SW 1271 (cell line): ENCODE measurements at places on chromosomes 3 and 15.

GRCh38 chr15:80733460-80733859, 38.4 kb downstream of the ABHD17C start:
- DNase-seq: no peak

DNA sequence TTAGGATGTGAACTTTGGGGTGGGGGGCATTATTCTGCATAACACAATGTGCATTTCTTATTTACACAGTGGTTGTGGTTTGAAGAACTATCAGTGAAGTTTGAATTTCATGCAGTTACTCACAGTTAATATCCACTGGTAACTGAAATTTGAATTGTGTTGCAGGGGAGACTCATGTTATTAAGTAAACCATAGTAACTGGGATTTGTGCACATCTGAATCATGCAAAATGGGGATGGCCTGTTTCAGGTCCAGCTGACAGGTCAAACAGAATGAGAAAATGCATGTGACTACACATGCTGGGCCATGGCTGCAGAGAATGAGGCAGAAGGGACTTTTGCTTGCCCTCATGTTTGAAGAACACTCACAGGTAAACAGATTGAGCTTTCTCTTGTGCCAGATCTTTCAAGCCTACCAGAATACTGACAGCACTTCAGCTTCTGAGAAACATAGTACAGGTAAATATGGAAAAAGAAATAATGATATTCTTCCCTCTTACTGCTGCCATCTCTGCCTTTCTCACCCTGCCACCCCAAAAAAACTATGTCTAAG, 115.0 kb downstream of the POLQ start:
- DNase-seq: no peak

- no peak for DNase-seq
Observed at GRCh38 chr3:88434001-88434400, 284.2 kb downstream of the C3orf38 start.

- DNase-seq: no peak
Observed at GRCh38 chr3:37956723-37957538, 33.7 kb upstream of the VILL start.

DNA sequence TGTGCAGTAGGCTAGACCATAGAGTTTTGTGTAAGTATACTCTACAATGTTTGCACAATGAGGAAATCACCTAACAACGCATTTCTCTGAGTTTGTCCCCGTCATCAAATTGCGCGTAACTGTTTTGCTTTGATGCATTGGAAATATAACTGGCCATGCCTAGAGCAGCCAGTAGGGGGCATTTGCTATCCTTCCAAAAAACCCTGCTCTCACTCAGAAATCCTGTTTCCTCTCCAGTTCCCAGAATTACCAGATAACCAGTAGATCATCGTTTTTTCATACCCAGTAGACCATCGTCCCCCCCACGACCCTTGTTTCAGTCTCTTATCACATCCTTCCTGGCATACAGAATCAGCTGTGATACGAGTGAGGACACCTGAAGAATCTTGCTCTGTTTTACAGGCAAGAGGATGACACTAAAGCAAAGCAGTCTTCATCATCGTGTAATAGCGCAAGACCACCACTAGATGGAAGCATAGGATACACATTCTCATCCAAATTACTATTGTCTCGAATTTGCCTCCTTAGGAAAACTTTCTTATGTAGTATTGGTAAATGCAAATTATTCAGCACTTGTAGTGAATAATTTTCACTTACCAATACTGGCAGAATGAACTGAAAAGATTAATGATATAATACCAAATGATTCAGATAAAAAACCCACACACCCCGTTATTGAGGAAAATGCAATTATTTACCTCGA, 4.4 kb upstream of the GABRR3 start:
- peak; percentile 88 for DNase-seq

DNA sequence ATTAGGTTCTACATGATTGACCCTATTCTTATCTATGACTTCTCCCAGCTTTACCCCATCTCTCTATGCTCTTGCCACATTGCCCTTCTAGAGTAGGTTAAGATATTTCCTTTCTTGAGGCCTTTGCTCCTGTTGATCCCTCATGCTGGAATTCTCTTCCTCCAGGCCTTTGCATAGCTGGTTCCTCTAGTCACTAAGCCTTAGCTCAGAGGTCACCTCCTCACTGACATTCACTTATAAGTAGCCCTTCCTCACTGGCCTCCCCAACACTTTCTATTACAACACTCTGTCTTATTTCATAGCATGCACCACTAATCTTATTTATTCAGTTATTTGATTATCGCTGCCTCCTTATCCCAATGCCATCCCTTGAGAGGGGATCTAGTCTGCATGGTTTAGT, 228.4 kb upstream of the COL8A1 start:
- no peak for DNase-seq

- no peak for DNase-seq
Observed at GRCh38 chr3:38367779-38368178, 21.2 kb downstream of the XYLB start.

- DNase-seq: no peak
Observed at GRCh38 chr3:56059731-56060130, 408.5 kb downstream of the ERC2 start.

- peak; percentile 48 for DNase-seq
Observed at GRCh38 chr3:10263646-10264363, 15.5 kb downstream of the TATDN2 start.

- no peak for DNase-seq
Observed at GRCh38 chr15:89186803-89187202, 34.6 kb downstream of the RLBP1 start.

- no peak for DNase-seq
Observed at GRCh38 chr15:69478259-69478781, 25.7 kb downstream of the RPLP1 start.

- no peak for DNase-seq
Observed at GRCh38 chr15:72338617-72339321, 18.8 kb upstream of the CELF6 start.

- DNase-seq: no peak
Observed at GRCh38 chr3:194275291-194275690, 75.8 kb downstream of the CPN2 start.

GRCh38 chr3:52406791-52407510, 38.0 kb downstream of the SEMA3G start:
- no peak for DNase-seq

DNA sequence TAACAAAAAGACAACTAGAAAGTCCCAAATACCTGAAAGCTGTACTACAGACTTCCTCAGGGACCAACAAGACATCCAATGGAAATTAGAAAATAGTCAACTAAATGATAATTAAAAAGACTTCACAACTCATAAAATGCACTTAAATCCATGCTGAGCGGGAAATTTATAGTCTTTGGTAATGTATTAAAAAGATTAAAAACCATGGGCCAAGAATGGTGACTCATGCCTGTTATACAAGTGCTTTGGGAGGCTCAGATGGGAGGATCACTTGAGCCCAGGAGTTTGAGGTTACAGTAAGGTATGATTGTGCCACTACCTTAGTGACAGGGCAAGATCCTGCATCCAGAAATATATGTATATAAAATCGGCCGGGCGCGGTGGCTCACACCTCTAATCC, 45.0 kb downstream of the CPEB1 start:
- DNase-seq: no peak

- DNase-seq: no peak
Observed at GRCh38 chr3:24154013-24154695, 209.1 kb downstream of the NR1D2 start.

DNA sequence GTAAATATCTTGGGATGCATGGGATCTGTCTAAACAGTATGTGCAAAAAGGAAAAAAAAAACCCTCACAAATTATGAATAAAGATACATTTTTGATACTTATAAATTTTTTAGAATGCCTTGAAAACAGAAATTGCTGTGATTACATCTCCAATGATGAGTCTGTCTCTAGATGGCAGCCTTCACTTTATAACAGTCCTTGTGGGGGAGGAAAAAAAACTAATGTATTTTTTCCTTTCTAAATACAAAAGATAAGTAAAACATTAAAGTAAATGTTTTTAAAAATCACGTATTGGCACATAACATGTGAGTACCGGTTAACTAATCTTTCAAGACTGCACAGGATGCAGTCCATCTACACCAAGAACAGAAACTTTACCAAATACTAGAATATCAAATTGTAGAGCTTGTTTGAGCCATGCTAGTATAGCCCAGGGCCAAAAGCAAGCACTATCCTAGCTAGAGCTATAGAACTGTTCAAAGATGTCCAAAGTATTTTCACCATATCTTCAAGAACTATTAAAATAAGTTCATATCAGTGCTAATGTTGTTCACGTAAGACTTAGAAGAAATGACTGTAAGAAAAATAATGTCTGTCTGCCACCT, 206.4 kb downstream of the STAG1 start:
- DNase-seq: peak; percentile 12

- no peak for DNase-seq
Observed at GRCh38 chr15:69338535-69339213, 40.0 kb downstream of the PAQR5 start.

GRCh38 chr3:151100076-151100475, 14.6 kb downstream of the MED12L start:
- DNase-seq: no peak

DNA sequence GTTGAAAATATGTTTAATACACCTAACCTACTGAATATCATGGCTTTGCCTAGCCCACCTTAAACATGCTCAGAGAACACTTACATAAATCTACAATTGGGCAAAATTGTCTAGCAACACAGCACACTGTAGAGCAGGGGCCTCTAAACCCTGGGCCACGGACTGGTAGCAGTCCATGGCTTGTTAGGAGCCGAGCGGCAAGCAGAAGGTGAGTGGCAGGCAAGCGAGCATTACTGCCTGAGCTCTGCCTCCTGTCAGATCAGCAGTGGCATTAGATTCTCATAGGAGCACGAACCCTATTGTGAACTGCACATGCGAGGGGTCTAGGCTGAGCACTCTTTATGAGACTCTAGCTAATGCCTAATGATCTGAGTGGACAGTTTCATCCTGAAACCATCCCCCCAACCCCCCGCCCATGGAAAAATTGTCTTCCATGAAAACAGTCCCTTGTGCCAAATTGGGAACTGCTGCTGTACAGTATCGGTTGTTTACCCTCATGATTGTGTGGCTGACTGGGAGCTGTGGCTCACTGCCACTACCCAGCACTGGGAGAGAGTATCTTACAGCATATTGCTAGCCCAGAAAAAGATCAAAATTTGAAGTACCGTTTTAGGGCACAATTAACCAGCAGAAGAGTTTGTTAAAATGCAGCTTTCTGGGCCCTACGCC, 26.1 kb downstream of the CMSS1 start:
- DNase-seq: no peak

DNA sequence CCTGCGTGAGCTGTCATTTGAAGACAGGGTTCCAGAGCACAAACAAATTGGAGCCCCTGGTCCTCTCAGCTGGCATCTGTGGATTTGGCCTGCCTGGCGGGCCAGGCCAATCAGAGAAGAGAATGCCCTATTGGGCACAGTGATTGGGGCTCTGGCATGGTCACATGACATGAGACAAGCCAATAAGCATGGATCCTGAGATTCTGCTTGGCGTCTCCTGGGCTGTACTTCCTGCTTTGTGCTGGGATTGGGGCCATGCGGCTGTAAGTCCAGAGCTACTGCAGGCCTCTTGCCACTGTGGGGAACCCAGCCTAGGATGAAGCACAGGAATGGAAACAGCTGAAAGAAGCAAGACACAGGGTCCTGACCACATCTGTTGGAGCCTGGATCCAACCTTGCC, 121.4 kb downstream of the FBLN2 start:
- DNase-seq: no peak

GRCh38 chr3:100563228-100563627, 46.2 kb upstream of the ADGRG7 start:
- DNase-seq: no peak

GRCh38 chr3:128698211-128699047, 27.6 kb upstream of the RAB7A start:
- no peak for DNase-seq

DNA sequence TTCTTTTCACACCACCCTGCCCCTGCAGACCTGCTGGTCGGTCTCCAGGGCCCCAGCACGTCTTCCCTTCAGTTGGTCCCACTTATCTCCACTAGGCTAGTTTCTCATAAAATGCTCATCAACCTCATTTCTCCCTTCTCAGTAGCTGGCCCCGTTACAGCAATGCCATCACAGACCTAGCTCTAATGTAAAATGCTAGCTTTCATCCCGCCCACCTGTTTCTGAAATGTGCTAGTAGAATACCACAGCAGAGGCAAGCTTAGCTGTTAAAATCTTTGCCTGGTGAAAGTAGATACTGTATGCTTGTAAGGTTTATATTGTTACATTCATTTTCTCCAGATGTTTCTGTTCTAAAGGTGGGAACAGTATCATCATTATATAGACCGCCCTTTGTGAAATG, 13.1 kb downstream of the MKRN2OS start:
- DNase-seq: no peak

GRCh38 chr3:100900671-100901335, 92.4 kb downstream of the ABI3BP start:
- no peak for DNase-seq

- no peak for DNase-seq
Observed at GRCh38 chr15:90644952-90645725, 72.0 kb upstream of the BLM start.

GRCh38 chr15:64847876-64848716, 6.4 kb downstream of the PLEKHO2 start:
- no peak for DNase-seq

DNA sequence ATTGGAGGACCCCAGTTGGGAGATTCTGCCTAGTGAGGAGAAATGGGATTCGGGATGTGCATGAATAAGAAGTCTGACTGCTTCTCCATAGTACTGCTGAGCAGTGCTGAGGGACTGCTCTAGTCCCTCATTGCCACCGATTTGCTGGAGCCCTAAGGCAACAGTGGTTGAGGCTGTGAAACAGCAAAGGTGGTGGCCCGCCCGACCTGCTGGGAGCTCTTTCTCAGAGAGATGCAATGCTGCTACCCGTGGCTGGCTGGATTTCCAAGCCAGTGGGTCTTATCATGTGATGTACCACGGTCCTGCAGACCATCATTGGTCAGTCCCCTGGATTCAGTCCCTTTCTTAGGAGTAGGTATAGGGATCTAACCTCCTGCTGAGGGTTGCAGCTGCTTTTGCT, 42.6 kb upstream of the GCSAM start:
- DNase-seq: no peak
